ENCODE measurements at places on chromosomes 16 and 17. TPM values are rescaled to one million over a fixed set of nuclear protein-coding genes. Genes with fewer than 3 reads are reported as not detected.

DNA sequence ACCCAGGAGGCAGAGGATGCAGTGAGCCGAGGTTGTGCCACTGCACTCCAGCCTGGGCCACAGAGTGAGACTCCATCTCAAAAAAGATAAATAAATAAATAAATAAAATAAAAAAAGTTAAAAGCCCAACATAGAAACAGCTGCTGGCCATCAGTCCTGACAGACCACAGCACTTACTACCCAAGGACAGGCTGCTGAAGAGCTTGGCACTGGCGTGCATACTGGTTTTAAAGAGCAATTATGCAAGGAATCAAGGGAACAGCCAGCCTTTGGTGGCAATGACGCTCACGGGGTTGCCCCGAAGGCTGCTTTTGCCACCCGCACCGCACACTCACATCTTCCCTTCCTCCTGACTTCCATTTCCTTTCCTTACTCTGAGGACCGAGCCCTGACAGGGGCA, 4.2 kb downstream of the PLD6 start:
- DNase-seq, result no peak

GRCh38 chr16:58211245-58211644, 13.3 kb upstream of the CSNK2A2 start:
- DNase-seq, result no peak

DNA sequence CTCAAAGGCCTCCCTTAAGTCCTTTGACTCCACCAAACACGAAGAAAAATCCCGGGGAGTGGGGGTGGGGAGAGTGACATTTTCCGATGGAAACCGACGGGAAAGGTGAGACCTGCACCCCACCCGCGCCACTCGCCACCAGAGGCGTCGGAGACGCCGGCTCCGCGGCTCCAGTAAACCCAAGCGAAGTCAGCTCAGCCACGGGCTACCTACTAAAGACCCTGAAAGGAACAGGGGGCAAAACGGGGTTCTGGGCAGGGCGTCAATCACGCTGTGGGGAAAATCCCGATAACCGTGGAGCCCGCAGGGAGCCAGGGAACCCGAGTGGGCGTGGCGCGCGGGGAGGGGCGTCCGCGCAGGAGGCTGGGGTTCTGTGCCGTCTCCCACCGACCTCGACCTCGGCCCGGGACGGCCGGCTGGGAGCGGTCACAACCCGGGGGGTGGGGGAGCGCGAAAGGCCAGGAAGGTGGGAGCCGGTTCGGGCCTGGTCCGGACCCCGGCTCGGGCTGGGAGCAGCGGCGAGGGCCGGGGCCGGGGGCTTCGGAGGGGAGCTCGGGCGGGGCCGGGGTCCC, 565 bp downstream of the WDR45B start:
- no peak for DNase-seq

DNA sequence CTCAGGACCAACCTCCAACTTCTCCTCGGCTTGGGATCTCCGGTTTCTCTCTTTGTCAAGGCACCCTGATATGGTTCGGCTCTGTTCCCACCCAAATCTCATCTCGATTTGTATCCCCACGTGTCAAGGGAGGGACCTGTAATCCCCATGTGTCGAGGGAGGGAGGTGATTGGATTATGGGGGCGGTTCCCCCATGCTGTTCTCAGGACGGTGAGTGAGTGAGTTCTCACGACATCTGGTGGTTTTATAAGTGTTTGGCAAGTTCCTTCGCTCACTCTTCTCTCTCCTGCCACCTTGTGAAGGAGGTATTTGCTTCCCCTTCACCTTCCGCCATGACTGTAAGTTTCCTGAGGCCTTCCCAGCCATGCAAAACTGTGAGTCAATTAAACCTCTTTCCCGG, 117.9 kb downstream of the SEC14L1 start:
- DNase-seq, result no peak

DNA sequence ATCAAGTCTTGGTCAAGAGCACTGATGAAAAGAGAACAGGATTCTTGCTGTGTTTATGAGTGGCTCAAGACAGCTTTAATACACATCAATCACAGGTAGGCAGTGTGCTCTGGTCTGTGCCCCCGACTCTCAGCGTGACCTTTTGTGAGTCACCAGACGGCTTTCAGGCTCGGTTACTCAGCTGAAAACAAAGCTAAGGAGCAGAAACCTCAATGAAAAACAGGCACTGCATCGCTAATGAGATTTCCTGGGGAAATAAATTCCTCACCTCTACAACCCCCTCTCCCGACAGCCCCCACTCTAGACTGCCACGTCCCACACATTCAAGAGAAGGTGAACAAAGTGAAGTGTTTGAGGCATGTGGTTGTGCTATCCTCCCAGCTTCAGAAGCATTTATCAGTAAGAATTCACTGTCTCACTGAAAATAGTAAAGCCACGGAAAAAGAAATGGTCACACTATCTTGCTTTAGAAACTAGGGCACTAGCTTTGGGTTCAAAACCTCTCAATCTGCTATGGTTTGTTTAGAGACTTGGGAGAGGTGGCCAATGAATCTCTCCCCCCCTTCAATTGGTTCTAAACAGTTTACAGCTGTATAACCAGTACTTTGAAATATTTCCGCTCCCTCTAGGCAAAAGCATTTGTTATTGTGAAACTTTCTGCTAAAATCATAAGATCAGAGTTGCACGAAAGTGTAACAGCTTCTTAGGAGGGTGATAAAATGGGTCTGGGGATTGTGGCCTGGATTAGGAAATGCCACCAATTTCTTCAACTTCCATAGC, 199.5 kb upstream of the PMFBP1 start:
- peak; percentile 61 for DNase-seq

- peak; percentile 4 for DNase-seq
Measured at GRCh38 chr16:2969545-2970521, 685 bp downstream of the PAQR4 start.

GRCh38 chr17:75933808-75934207, 7.0 kb downstream of the FBF1 start:
- DNase-seq, result no peak

DNA sequence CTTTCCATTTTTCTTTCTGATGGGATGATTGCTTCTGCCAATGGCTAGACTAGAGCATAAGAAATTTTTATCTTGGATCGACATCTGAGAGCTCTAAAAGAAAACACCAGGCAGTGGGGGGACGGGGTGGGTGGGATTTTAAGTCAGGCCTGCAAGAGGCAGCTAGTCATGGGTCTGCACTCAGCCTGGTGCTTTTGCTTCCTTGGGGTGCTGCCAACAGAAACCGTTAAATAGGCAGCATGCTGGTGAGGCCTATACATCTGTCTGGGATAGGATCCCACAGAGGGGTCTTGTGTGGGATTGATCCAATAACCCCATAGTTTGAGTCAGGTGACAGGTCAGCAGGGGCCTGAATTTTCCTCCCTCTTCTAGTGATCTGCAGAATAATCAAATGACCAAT, 26.9 kb downstream of the ZNRF1 start:
- peak; percentile 38 for DNase-seq

- DNase-seq, result no peak
Measured at GRCh38 chr16:66873685-66874055, 6.6 kb upstream of the PDP2 start.

DNA sequence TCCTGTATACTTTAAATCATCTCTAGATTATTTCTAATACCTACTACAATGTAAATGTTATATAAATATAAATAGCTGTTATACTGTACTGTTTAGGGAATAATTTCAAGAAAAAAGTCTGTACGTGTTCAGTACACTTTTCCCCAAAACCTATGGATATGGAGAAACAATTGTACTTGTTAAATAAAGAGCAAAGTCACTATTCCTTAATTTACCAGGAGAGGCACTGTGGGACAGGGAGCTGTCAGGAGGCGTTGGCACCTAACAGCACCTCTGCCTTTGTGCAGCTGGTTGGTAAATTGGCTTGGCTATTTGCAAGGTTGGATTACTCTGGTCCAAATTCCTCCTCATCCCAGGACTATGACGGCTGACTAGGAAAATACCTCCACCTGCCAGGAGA, 28.0 kb downstream of the CRHR1 start:
- peak; percentile 3 for DNase-seq

DNA sequence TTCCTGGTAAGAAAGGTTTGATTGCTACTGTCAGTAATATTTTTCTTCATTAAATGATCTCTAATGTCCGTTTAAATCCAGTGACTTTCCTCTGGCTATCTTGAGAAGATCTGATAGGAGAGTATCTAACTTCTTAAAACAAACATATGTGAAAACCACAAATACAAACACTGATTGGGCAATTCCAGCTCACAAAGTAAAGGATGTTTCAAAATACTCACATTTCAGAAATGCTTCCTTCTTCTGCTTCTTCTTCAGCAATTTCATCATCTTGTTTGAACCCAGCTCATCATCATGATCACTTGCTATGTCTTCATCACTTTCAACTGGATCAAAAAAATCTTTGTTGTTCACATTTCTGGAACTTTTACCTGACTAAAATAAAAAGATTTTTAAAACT, 64.3 kb upstream of the RBL2 start:
- DNase-seq, result no peak

GRCh38 chr16:88868974-88869672, 2.7 kb upstream of the PABPN1L start:
- DNase-seq, result no peak

DNA sequence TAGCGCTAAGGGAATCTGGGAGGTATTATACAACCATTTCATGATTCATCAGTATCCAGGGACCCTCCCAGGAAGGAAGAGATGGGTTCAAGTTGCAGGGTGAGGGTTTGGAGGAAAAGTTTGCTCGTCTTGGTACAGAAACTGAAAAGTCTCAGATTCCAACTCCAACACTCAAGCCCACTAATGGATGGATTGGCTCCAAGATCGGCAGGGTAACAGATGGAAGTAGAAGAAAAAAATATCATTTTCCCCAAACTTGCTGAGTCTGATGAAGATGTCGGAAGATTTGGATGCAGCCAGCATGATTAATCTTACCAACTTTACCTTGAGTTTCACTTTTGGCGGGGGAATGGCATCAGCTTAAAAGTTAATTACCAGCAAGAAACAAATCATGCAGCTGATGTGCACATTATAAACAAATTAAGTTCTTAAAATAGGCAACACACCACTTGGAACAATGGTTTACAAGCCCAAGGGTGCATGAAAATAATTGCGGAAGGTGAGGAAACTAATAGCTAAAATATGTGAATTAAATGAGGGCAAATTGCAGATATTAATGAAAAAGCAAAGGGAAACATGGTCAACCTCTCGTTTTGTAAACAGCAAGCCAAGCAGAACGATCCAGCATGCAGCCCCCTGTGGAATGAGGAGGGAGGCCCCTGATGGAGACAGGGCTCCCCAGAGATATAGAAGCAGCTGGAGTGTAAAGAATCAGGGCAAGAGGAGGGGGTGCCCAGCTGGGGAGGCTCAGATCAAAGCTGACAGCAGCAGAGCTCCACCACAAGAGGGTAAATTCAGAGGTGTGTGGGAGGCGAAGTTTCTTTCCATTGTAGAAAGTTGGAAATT, 44.1 kb upstream of the GRIN2A start:
- DNase-seq, result no peak

DNA sequence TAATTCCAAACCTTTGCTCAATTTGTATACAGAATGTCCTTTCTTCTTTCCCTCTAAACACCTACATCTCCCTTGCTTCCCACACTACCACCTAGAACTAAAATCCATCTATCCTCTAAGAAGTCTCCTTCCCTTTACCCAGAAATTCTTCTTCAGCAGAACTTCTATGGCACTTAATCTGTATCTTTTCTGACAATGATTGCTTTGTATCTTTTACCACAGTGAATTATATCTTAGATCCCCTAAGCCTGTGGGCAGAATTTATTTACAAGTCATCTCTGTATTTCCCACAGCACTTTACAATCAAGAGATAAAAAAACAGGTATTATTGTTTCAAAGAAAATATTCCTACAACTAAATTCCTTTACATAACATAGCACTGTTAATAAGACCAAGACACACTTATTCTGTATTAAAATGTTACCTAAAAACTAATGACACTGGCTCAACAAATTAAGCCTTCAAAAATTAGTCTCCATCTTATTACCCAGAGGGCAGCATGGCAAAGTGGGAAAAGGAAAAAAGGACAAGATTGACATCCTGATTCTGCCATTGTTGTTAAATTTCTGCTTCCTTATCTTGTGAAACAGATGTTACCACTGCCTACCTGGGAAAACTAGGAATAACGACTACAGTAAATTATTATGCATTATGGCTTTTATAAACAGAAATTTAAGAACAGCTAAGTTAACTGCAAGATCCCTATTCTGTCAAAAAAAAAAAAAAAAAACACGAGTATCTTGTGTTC, 42.8 kb downstream of the KANSL1 start:
- no peak for DNase-seq

GRCh38 chr17:82863941-82864712, 24.3 kb upstream of the ZNF750 start:
- DNase-seq, result peak; percentile 89

- no peak for DNase-seq
Measured at GRCh38 chr17:76644995-76645394, 1.4 kb upstream of the ST6GALNAC1 start.

DNA sequence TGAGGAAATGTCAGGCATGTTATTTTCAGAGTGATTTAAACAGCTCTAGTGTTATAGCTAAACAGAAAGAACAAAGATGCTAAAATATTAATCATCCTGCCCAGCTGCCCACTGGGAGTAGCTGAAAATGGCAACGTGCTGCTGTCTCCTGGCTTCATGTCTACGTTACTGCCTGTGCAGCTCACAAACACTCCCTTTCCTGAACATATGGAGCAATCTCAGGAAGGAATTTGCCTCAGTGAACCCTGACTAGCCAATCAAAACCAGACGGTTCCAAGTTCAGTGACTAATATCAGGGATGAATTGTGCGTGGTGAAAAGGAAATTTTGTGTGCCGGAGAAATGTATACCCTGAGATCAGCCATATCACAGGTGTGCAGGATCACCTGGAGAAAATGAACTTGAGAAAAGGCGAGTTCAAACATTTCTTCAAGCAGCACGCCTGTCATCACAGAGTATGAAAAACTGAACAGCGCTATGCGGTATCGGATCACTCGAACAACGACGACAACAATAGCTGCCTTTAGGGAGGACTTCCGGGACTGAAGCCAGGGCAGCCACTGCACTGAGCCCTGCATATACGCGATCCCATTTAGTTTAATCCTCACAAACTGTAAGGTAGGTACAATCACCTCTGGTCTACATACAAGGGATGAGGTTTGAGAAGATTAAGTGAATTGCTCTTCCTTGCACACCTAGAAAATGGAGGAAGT, 110.3 kb downstream of the STX8 start:
- peak; percentile 82 for DNase-seq

- no peak for DNase-seq
Measured at GRCh38 chr17:36842231-36842819, 95.0 kb upstream of the LHX1 start.

Gene PRSS8
- total RNA-seq, result 3.9 TPM

Gene TMEM88
- 33.7 TPM for total RNA-seq

Gene TBC1D26
- total RNA-seq, result 0.14 TPM

Gene KRT38
- not detected for total RNA-seq

Gene MRC2
- total RNA-seq, result 588 TPM

Gene ZNF629
- total RNA-seq, result 17.6 TPM

Gene NECAB2
- total RNA-seq, result 1.1 TPM

Gene DHRS7C
- total RNA-seq, result not detected

Gene RPL38
- total RNA-seq, result 919 TPM

Gene KIF22
- 14.3 TPM for total RNA-seq

Gene FOXO3B
- total RNA-seq, result 7.1 TPM

Gene LHX1
- total RNA-seq, result 11.8 TPM

Data from astrocyte (in vitro differentiated cells and primary cell).